ENCODE measurements at places on chromosomes 1 and 21.

- DNase-seq, result no peak
These were observed 83.5 kb downstream of the BEND5 start for GRCh38 chr1:48693180-48693579.

DNA sequence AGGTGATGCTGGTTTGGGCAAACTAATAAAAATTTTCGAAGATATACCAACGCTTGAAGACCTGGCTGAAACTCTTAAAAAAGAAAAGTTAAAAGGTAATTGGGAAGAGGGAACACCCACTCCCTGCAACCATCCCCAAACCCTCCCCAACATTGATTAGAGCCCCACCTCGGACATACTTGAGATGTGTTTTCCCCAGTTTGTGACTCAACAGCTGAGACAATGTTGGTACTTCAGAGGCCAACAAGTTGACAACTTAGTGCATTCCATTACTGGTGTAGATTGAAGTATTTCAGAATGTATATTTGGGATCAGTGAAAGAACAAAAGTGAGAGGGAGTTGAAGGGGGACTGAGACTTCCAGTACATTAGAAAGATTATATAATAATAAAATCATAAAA, 5.1 kb downstream of the IFI16 start:
- DNase-seq, result no peak

GRCh38 chr1:97553971-97554370, 366.9 kb downstream of the DPYD start:
- DNase-seq, result no peak

DNA sequence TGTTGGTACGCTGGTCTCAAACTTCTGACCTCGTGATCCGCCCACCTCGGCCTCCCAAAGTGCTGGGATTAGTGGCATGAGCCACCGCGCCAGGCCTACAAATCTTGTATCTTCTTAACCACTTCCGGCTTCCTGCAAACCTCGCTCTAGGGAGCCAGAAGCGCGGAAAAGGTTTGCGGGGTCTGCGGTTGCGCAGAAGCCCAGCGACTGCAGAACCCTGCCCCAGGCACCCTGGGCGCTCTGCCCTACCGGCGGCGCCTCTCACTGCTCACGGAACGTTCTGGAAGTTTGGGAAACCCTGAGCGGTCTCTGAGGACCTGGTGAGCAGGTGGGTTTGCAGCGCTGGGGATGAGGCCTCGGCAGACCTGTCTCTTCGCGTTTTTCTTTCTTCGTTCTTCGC, at the start of gene C1orf146:
Gene C1orf146 (plus strand): TSS at position 195 of the 400 bp plus-strand sequence. CDS start 13,506 bp downstream, outside the sequence.
- no peak for DNase-seq

GRCh38 chr1:166999075-166999474, 10.0 kb downstream of the MAEL start:
- no peak for DNase-seq

DNA sequence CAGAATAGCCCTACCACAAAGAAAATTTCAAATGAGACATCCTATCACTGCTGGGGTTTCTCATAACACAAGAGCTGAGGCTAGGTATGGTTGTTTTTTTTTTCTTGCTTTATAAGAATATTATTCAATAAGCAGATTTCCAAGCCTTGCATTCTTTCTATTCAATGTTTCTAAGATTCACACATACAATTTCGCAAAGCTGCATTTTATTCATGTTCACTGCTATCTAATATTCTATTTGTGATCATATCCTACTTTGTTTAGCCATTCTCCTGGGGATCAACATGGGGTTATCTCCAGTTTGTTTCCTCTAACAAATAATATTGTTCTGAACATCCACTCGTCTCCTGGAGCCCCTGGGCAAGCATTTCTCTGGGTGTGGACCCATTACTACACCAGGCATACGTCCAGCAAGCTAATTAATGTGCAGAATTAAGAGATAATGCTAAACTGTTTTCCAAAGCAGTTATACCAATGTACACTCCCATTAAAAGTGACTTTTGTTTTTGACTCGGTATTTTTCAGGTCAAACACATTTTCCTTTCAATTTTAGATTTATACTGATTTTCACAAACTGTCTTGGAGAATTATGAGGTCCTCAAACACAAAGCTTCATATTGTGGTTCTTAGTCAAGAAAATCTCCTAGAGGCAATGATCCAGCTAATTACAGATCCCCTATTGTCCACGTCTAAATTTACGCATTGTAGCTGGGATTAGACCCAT, 15.7 kb upstream of the HLCS start:
- DNase-seq, result no peak

DNA sequence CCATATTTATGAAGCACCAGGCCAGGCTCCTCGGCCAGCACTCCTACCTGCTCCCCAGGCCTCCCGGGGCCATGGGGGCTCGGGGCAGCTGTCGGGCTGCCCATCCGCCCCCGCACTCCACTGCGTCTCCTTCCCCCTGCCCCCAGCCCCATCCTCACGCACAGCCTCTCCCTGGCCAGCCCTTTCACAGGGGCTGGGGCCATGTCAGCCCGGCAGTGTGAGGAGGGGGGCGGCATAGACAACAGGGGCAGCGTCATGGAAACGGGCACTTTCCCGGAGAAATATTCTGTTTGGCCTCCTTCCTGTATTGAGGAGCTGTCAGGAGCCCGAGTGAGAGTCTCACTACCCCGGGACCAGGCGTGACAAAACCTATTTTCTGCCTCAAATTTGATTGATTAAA, 87.3 kb downstream of the CASZ1 start:
- no peak for DNase-seq

DNA sequence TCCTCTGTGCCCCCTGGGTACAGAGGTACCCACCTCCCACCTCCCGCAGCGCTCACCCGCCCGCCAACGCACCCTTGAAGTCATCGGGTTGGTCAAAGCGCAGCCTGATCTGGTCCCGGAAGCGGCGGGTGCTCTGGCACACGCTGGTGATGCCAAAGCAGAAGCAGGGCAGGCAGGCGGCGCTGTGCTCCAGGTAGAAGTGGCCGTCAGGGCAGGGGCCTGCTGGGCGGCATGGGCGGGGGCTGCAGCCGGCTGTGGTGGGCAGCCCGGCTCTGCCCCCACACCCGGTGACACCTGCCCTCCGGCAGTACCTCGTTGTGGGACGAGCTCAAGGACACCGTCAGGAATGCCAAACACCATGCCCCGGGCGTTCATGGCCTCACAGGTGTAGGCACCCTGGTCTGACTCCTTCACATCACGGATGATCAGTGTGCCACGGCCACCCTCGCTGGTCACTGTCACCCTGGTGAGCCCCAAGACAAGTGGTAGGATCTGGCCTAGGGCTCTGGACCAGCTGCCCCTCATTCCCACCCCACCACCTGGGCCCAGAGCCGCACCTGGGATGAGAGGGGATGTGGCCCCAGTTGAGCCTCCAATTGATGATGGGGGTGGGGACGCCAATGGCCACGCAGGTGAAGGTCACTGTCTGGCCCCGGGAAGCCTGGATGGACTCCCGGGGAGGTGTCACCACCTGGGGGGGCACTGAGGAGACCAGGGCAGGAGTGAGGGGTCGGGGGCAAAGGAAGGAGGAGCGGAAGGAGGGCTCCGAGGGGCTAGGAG, 52.5 kb downstream of the HSPG2 start:
- no peak for DNase-seq

DNA sequence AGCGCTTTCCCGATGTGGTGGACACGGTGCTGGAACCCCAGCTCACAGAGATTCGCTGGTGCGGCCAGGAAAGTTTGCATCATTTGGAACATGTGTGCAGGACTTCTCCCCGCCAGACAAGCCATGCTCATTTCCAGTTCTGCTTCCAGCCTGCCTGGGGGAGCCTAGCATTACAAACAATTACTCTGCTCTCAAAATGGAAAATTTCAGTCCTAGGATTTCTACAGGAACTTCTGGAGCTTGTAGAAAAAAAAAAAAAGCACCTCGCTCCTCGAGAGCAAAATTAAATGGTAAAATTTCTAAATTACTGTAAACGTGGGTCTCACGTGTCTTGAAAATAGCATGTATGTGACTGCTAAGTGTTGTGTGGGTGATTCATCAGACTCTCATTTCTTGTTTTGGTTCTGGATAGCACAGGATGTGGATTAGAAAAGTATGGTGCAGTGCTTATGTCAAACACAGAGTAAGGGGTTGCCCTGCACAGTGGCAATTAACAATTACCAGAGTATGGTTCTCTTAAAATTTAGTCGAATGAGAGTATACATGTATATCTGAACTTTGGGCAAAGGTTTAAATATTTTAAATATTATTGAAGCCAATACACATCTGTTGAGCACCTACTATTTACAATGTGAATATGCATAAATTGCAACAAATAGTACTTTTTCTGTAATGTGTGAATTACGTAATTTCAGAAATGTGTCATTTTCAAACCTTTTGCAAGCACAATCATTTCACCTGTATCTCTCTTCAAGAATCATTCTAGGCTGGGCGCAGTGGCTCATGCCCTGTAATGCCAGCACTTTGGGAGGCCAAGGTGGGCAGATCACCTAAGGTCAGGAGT, 61.8 kb upstream of the PTGFRN start:
- no peak for DNase-seq

DNA sequence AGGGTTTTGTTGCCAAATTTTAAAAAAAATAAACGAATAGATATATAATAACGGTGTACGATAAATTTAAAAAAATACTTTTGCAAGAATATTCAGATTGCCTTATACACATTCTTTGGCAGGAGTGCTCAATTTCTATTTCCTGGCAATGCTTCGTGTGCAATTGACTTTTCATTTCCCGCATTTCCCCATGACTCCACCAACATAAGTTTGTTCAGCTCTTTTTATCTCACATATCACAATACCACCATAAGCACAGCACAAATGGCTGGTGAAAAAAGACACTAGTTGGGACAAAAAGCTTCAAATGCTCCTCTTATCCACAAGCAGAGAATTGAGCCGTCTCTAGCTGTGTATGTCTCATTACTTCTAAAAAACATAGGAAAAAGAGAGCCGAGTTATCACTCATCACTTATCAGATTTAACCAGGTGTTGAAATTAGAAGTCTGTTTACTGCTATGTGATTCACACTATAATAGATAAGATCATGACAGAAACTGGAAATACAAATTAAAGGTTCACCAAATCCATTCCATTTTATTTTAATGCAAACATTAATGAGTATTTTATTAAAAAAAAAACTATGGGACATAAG, 28.9 kb upstream of the RGS1 start:
- DNase-seq, result no peak

DNA sequence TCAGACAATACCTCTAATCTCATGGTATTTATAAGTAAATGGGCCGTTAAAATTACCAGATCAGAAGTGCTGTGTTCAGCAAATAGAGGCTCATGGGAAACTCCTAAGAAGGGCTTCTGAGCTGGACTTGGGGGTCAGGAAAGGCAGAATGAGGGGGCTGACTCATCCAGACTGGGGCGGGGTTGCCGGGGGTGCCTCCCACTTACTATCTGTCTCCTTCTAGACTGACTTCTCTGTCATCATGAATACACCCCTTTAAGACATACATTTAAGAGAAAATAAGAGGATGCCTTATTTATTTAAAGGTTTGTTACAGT, 96.0 kb upstream of the ERRFI1 start:
- DNase-seq, result no peak

GRCh38 chr1:205329719-205330118, 8.2 kb upstream of the NUAK2 start:
- no peak for DNase-seq

- DNase-seq, result no peak
These were observed 151.9 kb downstream of the DMRTA2 start for GRCh38 chr1:50271337-50271736.

- no peak for DNase-seq
These were observed 403 bp upstream of the C1orf122 start for GRCh38 chr1:37807220-37807554.

DNA sequence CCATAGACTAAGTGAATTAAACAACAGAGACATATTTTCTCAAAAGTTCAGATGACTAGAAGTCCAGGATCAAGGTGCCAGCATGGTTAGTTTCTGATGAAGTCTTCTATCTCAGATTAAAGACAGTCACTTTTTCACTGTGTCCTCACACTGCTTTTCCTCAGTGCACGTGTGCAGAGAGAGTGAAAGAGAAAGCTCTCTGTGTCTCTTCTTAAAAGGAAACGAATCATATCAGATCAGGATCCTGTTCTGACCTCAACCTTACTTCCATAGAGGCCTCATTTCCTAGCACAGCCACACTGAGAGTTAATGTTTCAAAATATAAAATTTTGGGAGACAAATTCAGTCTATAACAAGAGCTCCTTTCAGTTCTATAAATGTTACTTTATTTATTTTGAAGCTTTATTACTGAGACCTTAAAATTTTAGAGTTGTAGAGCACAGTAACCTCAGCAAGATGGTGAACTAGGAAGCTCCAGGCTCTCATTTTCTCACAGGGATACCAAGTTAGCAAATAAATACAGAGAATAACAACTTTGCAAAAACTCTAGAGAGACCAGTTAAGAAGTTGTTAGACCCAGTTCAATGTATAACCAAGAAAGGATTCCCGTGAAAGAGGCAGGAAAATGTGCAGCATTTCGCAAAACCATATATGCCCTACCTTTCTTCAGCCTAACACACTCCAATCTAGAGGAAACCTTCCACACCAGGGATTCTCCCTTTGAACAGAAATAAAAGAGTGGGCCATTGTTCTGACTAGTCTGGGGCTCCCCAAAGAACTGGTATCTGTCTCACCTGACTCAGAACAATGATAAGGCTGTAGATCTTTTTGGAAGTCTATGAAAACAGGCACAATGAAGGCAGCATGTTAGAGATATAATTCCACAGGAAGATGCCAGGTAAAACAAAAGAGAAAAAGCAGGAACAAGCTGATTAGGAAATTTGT, 372.2 kb downstream of the MRPL39 start:
- no peak for DNase-seq
